GM04503 (cell line): ENCODE measurements at places on chromosomes 1 and 21.

DNA sequence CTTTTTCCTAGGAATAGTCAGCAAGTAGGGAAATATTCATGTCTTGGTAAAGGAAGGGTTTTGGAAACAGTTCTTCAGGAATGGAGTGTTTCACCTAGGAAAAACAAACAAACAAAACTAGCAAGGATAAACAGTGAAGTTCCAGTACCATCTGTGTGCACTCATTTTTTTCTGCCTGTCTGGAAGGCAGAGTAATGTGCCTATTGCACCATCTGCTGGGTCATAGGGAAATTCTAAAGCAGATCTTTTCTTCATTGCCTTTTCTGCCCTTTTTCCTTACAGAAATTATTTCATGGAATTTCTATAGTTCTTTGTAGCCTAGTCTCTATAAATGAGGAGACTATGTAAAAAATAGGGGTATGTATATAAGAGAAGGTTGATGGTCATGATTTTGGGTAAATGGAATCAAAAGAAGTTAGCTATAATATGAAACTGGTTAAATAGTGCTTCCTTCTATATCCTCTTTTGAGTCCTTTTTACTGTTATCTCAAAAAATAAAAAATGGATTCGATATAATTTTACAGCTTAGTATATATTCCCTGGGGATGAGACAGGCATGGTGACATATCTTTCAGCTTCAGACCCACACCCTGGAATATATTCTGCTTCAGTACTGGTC, 3.4 kb upstream of the HRNR start:
- no peak for DNase-seq

- DNase-seq = no peak
Observed at GRCh38 chr1:175198332-175198731, 5.8 kb upstream of the KIAA0040 start.

DNA sequence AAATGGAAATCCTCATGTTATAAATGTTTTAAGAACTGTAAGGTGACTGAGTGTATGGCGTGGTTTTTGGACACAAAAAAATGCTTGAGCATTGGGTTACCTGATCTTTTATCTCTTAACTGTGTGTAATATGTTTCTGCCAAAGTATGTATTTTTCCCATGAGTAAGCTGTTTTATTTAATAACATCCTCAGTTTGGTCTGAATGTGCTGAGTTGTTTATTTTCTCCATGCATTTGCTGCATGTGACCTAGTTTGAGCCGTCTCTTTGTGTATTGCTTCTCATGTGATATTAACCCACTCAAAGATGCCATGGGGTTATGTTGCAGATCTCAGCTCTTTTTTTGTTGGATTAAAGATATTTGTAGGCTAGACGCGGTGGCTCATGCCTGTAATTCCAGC, 6.1 kb upstream of the LYPLA2 start:
- DNase-seq = no peak

GRCh38 chr1:46174448-46175231, at the start of gene TSPAN1:
TSPAN1 (plus strand) TSS chr1:46175087; CDS start chr1:46181108, 6,021 bp downstream.
- no peak for DNase-seq

GRCh38 chr1:165927169-165927568, 99.8 kb downstream of the UCK2 start:
- no peak for DNase-seq

- DNase-seq = no peak
Observed at GRCh38 chr1:200433586-200433985, 23.8 kb upstream of the ZNF281 start.

DNA sequence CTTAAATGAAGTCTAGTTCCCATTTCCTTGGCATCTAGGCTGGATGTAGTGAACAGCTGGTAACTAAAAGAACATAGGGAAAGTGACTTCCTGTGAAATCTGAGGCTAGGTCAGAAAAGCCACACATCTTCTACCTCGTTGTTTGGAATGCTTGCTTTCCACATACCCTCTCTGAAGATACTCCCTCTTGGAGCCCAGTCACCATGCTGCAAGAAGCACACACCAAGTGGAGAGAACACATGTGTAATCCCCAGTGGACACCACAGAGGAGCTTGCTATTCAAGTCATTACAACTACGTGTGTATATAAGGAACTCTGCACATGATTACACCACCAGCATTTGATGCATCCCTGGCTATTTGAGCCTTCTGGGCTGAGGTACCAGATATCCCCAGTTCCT, 125.9 kb downstream of the RGS21 start:
- no peak for DNase-seq

GRCh38 chr1:186531561-186532165, 70.7 kb upstream of the PDC start:
- no peak for DNase-seq

DNA sequence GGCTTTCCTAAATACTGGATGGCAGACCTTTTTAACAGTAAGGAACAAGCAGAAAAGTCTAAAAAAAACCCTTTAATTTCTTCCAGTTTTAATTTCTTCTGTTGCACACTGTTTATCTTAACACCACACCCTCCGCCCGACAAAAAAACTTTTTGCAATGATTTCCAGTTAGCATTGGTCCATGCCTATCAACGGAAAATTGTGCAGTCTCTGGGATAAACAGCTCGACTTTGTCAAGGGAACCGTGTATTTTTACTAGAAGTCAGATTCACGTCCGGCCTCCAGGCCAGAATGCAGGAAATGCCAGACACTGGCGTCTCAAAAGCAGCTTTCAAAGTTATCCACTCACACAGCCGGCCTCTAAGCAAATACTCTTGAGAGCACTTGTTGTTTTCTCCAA, 378 bp upstream of the NUP210L start:
- DNase-seq = no peak

GRCh38 chr1:87329526-87330056, 911 bp downstream of the LMO4 start:
- DNase-seq = no peak
